Germinal center (tissue), 1 donor: ENCODE measurements at places on chromosomes 1 and 21.

DNA sequence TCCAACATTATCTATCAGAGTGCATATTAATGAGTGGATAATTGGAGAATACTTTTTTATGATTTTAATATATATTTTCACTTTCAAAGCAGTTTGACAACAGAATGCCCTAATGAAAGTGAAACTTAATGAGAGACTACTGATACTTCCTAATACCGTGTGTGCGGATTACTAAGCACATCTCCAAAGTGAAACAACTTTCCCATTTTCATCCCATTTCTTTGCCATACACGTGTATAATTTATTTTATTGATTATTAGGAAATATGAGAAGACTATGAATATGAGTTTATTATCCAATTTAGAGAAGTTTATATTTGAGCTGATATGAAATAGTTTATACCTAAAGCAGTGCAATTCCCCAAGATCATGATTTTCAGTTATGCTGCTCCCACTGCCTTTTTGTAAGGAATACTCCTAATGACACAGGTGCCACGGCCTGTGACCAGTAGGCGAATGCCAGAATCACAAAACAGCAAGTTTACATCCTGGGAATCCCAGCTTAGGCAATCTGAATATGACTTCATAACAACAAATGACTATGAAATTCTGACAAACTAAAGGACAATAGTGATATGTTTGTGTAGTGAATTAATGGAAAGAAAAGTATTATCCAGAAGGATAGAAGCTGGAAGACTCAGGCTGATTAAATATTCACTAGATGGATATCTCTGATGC, 202.9 kb downstream of the NCAM2 start:
- no peak for DNase-seq

DNA sequence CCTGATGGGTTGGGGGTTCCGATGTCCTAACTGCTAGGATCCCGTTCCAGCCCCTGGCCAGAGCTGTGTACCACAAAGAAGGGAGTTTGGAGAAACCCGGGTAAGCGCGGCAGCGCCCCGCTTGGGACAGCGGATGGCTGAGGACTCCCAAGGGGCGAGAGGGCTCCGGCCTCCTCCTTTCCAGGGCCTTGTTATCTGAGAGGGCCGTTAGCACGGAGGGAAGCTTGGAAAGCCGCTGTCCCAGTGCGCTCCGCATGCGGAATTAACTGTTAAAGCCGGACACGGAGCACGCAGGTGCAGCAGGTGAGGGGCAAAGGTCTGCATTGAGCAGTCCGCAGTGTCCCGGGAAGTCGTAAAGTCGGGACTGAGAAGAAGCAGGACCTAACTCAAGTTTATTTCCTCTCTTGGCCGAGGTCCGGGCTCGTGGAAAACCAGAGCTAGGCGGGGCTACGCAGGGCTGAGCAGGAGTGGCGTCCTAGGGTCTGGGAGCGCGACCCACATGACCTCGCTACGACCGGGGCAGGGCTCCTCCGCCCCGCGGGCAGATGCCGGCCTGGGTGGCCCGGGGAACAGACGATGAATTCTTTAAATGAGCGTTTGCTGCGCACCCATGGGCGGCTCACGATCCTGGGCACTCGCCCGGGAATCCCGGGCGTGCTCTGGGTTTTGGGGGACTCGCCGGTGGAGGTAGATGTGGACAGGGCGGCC, 4.5 kb downstream of the LHX4 start:
- no peak for DNase-seq

GRCh38 chr1:243244432-243244841, 10.6 kb downstream of the CEP170 start:
- DNase-seq = no peak

- no peak for DNase-seq
These were observed 113.1 kb downstream of the PCP4 start for GRCh38 chr21:39980241-39980820.

GRCh38 chr1:5980314-5981008, 11.8 kb downstream of the NPHP4 start:
- DNase-seq = no peak

DNA sequence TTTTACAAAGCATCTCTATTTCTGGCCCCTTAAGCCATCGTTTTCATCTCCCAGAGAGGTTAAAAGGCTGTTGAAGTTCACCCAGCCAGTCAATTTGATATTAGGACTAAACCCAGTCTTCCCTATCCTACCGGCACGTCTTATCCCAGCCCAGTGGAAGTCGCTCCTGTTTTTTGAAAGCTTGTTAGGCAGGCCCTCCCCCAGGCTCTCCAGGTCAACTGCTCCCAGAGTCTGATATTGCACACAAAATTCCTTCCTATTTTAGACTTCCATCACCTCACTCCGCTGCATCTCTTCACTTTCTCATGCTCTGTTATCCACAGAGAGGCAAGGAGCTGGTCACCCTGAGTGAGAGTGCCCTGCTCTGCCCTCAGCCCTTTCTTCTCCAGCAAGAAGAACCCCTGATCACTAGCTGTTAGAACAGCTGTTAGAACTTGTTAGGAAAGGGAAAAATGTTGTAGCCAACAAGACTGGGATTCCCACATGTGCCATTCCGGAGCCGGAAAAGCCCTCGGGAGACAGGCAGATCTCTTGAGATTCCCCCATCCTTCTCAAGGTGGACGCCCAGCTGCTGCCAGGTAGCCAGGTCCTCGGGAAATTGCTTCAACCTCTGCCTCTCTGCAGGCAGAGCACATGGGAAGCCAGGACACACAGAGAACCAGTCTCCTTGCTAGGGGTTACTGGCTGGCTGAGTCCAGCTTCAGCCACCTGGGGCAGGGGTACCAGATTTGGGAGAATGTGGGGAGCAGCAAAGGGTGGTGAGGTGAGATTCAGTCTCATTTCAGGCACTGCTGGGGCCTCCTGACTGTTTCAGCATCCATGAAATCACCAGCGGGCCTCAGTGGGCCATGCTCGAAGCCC, 25.7 kb downstream of the PLXNA2 start:
- DNase-seq = no peak
